ENCODE measurements at places on chromosomes 5 and 9. TPM values are rescaled to one million over a fixed set of nuclear protein-coding genes. Genes with fewer than 3 reads are reported as not detected.

The CDH10 gene
- not detected for total RNA-seq

The FSD1L gene
- total RNA-seq = 2.1 TPM

GRCh38 chr9:120899490-120900068 is 22.6 kb upstream of the PHF19 start:
- DNase-seq = no peak

DNA sequence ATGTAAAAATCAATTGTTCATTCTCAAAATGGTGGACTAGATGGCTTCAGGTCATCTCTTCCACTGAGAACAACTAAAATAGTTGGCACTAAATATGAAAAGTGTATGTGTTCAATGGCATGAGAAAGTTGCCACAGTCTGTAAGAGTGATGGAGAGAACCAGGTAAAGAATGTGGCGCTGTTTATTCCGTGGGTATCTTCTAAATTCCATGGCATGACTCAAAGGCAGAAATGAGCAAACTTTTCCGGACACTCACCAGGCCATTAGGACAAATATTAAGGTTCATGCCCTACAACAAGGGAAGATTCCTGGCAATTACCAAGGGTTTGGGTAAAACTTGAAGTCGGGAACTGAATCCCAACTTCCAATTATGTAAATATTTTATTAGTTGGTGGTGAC is 825.4 kb upstream of the CDH6 start:
- DNase-seq = no peak

DNA sequence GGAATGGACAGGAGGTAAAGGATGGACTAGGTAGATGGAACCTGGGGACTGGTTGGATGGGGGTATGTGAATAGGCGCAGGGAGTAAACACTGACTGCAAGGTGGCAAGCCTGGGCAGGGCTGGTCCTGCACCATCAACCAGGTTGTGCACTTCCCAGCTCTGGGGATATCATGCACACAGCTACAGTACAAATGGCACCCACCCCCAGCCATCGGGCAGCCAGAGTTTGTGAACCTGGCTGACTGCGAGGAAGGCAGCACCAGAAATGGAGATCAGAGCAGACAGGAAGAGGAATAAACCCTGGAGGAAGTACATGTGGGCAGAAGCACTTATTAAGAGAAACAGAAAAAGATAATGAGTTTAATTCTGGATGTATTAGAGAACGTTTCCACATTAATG is 229.1 kb downstream of the ESM1 start:
- DNase-seq = no peak

The PCDHB13 gene
- 5.1 TPM for total RNA-seq

- no peak for DNase-seq
Measured at GRCh38 chr5:151097061-151097460, 16.2 kb upstream of the TNIP1 start.

GRCh38 chr9:3043369-3043768 is 199.5 kb upstream of the PUM3 start:
- DNase-seq = peak; percentile 48

The PCAT7 gene
- not detected for total RNA-seq

- DNase-seq = no peak
Measured at GRCh38 chr9:19551124-19551929, 142.5 kb downstream of the ACER2 start.

GRCh38 chr5:174145091-174145490 is 99.6 kb downstream of the NSG2 start:
- no peak for DNase-seq

- no peak for DNase-seq
Measured at GRCh38 chr5:44099643-44100042, 289.6 kb downstream of the FGF10 start.

The DENND4C gene
- total RNA-seq = 29.3 TPM

DNA sequence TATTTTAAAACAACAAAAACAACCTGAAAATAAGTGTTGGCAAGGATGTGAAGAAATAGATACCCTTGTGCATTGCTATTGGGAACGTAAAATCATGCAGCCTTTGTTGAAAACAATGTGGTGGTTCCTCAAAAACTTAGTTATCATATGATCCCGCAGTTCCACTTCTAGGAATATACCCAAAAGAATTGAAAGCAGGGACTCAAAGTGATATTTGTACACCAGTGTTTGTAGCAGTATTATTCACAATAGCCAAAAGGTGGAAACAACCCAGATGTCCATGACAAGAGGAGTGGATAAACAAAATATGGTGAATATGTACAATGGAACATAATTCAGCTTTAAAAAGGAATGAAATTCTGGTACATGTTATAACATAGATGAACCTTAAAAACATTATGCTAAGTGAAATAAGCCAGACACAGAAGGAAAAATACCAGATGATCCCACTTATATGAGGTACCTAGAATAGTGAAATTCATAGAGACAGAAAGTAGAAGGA is 29.0 kb downstream of the IRF1 start:
- DNase-seq = no peak

- DNase-seq = peak; percentile 47
Measured at GRCh38 chr5:127518319-127518621, 830 bp downstream of the PRRC1 start.

- no peak for DNase-seq
Measured at GRCh38 chr5:128263357-128263756, 179.8 kb downstream of the SLC12A2 start.

The TMC1 gene
- total RNA-seq = not detected

DNA sequence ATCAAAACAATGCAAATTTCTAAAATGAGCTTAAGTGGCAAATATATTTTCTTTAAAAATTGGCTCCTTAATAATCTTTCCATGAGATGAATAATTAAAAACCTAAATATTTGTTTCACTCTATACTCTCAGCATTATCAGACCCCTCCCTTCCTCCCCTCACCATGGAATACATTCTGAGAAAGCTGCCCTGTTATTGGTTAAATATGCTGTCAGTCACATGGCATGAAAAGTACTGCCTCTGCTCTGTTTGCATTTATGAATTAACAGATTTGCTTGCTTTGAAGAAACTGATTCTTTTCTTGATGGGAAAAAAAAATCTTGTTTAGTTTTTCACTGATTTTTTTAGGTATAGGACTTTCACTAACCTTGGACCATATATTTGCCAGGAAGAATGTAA is 17.0 kb upstream of the RPS23 start:
- DNase-seq = peak; percentile 32

Data from LHCN-M2 (cell line).